ENCODE measurements at places on chromosomes 7 and 10.

GRCh38 chr7:29839302-29839701 lies 33.0 kb downstream of the WIPF3 start:
- peak; percentile 79 for DNase-seq

DNA sequence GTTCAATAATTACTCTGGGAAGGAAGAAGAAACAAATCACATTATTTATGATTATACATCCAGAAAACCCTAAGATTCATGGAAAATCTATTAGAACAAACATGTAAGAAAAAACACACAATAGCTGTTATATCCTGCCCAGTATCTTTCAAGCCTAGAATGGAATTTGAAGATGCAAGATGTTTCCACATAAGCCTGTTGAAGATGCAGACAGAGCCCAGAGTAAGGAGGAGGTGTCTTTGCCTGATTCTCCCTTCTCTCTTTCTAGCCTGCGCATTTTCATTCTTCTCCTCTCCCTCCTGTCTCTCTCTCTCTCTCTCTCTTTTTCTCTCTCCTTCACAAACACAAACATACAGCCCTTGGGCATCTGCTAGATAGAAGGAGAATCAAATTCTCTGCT lies 170.1 kb upstream of the INHBA start:
- DNase-seq: peak; percentile 62

DNA sequence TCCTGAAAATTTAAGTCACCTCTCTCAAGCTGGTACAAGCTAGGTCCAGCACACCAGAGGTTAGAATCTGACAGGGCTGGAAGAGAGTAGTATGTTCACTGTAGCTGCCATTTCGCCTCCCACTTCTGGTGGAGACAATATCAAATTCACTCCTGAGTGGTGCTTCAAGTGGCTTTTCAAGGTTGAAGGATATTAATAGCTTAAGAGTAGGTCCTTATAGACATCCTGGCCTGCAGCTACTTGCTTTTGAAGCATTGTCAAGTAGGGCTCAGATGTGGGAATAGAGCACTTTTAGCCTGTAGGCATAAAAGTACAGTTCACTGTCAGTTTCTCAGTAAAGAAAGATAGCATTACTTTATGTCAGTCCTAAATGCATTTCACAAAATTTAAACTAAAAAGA lies 270.5 kb upstream of the PLPP4 start:
- no peak for DNase-seq

DNA sequence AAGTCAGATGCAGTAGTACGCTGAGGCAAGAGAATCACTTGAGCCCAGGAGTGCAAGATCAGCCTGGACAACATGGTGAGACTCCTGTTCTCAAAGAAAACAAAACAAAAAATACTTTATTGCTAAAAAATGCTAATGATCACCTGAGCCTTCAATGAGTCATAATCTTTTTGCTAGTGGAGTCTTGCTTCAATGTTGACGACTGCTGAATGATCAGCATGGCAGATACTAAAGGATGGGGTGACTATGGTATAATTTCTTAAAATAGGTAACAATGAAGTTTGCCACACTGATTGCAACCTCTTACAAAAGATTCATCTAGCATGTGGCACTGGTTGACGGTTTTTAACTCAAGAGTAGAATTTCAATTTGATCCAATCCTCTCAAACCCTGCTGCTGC lies 22.3 kb downstream of the NANOS1 start:
- DNase-seq: no peak

DNA sequence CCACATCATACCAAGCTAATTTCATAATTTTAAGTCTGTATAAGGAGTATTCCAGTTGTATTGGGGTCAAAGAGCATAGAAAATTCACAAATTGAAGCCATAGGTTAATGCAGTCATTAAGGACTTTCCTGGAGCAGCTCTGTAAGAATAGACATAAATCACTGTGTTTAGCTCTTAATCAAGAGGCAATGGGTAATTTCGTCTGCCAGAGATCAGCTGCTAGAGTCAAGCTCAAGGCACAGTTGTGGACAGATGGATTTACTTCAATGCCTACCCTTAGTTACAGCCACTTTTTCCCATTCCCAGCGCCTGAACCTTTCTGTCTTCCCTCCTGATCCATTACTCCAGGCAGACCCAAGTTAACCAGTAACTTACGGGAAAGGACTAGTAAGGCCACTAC lies 40.6 kb upstream of the AGBL3 start:
- DNase-seq: no peak

GRCh38 chr7:53947732-53948131 lies 594.4 kb upstream of the VSTM2A start:
- DNase-seq: no peak

GRCh38 chr7:124790645-124791044 lies 25.1 kb upstream of the GPR37 start:
- no peak for DNase-seq

DNA sequence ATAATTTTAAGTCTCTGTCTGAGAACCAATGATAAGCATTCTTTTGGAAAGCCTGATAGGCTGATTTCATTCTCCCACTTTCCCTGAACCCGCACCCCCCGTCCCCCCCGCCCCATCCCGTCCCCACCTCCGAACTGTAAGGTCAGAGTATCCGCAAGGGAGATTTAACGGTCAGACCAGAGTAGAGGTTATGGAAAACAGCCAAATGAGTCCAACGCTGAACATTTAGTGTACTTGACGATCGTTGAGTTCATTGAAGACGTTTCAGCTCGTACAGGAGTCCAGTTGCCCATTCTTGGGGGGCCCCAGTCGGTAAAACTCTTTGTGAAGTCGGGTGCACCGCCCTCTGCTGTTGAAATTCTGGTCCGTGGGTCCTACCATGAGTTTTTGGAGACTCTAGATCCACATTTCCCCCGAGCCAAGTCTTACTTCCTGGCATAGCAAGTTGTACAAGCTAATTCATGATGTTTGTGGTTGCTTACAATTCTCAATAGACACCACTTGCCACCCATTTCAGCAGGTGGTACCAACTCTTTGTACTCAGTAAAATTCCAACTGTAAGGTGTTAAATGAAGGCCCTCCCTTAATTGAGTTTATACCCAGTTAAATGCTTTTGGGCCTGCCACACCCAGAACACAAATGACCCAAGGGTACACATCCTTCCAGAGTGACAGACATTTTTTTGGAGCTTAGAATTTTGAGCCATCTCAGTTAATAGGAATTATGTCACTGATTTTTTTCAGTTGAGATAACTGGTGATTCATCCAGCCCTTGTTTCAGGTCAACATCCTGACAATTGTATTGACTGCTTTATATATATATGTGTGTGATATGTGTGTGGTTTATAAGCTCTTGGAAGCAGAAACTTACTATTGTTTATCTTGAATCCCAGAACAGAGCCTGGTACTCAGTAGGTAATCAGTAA lies 1.2 kb downstream of the MARCHF5 start:
- DNase-seq: peak; percentile 60

DNA sequence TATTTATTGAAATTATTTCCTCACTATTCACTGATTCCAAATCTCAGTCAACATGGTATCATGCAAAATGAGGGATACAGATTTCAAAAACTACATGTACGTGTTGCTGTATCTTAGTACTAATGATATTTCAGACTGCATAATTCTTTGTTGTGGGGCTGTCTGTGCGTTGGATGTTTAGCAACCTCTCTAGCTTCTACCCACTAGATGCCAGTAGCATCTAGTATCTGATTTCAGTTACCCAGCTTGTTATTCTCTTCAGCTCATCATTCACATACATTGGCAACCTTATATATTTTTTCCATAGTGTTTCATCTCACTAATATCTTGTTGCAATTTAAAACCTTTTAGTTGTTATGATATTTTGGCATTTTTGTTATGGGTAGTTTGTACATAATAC lies 22.5 kb upstream of the WASL start:
- no peak for DNase-seq

GRCh38 chr10:51397695-51398094 lies 301.7 kb downstream of the CSTF2T start:
- DNase-seq: peak; percentile 71

- no peak for DNase-seq
These were observed 19.5 kb downstream of the LRMDA start for GRCh38 chr10:75450644-75451640.

DNA sequence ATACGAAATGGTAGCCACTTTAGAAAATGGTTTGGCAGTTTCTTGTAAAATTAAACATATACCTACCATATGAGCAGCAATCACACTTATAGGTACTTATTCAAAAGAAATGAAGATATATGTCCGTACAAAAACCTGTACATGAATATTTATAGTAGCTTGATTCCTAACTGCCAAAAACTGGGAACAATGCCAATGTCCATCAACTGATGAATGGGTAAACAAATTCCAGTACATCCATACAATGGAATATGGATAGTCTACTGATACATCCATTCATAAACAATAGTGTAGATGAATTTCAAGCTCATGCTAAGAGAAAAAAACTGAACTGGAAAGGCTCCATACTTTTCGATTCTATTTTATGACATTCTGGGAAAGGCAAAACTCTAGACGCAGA lies 68.5 kb downstream of the AGK start:
- DNase-seq: no peak

DNA sequence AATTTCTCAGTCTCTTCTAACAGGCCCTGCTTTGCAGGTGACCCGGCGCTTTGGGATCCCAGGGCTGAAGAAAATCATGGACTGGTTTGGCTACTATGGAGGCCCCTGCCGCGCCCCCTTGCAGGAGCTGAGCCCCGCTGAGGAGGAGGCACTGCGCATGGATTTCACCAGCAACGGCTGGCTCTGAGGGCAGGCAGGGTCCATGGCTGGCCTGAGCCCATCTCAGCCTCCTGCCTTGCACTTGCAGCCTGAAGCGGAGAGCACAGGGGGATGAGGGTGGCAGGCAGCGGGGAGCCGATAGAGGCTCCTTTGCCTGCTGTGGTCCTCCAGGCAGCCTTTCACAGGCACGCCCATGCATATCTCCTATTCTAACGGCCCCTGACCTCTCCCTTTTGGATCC lies 21.8 kb downstream of the MORN4 start:
- DNase-seq: no peak

DNA sequence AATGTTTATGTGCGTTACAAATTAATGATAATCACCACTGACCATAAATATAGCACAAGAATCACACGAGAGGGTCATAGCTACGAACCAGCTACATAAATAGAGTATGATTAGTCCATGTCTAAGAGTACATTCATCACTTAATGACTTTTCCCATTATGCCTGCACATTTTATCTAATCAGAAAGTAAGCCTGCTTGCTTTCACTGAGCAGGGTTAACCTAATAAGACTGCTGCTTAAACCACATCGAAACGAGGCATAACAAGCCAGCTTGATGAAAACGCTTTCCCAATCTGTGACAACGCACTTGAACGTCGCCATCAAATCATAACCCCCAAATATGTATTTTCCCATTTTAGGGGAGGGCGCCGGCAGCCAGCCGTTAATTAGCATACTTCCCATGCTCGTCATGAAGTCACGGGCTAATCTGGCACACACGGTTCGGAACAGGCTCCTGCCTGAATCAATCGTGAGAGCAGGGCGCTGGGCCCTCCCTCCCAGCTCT lies 71.5 kb downstream of the EBF3 start:
- no peak for DNase-seq

GRCh38 chr7:39535720-39536119 lies 30.5 kb upstream of the YAE1 start:
- no peak for DNase-seq

GRCh38 chr10:48400129-48400849 lies 93.8 kb downstream of the MAPK8 start:
- peak; percentile 35 for DNase-seq

GRCh38 chr10:93346108-93346507 lies 136.0 kb downstream of the MYOF start:
- DNase-seq: peak; percentile 47

DNA sequence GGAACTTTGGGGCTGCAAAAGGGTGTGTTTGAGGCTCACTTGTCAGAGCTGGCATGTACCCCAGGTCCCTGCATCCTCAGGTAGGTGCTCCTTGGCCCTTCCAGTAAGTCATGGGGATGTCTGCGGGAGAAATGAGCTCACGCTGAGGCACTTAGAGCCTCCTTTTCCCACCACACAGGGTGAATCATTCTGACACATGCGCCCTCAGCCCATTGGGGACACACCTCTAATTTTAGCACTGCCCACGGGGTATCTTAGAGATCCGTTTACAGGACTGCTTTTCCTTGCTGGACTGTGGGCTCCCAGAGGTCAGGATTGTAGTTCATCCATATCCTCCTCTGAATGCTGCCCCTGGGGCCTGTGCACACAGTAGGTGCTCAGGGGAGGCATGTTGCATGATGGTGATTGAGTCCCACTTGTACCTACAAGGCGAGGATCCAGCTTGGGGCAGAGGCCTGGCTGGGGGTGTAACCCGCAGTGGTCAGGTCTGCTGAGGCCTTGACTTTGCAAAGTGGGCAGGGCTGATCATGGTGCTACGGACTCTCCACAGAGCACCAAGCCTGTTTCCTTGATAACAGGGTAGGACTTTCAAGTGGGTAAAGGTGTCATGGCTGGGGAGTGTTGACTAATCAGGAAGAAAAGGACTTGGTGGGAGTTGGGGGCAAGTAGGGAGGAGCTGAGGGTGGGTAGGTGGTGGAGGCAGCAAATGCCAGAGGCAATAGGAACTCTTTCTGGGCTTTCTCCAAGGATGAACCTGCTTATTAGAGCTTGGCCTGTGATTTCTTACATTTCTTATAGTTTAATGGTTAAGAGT lies 5.8 kb downstream of the TSPAN15 start:
- DNase-seq: no peak

- DNase-seq: no peak
These were observed 49.9 kb upstream of the DIP2C start for GRCh38 chr10:739403-739802.

DNA sequence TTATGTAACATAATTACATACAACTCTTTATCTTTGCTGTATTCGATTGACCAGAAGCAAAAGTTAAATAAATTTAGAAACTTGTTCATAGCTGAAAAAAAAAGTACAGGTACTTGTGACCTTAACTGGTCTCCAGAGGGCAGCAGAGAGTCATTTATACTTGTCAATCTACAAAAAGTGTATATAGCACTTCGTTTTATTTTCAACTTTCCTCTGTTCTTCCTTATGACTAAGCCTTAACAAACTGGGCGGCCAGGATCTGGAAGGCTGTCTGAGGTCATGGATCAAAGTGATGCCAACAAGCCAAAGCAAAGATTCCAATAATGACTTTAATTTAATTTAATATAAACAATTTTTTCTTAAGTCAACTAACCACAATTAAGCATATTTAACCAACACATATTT lies 29.8 kb downstream of the C10orf67 start:
- DNase-seq: peak; percentile 80

DNA sequence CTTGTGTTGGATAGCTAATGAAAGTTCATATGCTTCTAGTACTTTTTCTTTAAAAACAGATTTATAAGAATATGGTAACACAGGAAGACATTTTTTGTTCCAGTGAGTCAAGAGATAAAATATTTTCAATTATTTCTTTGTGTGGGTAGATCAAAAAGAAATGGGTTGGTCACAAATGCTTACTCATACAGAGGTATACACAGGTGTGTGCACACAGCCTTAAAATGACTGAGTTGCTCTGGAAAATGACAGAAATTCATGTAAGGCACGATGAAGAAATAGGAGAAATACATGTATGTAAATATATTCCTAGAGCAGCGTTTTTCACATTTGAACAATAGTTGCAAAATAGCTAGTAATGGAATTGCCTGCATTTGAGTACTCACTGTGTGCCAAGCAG lies 66.0 kb downstream of the ST7 start:
- DNase-seq: no peak

GRCh38 chr7:3282457-3282856 lies 18.6 kb upstream of the SDK1 start:
- no peak for DNase-seq
